ENCODE measurements at places on chromosomes 1 and 21.

- peak; percentile 33 for DNase-seq
These were observed 22.9 kb downstream of the TSHB start for GRCh38 chr1:115052454-115053083.

GRCh38 chr1:231159963-231160761, 1.7 kb upstream of the TRIM67 start:
- no peak for DNase-seq

- no peak for DNase-seq
These were observed 375.8 kb upstream of the VAMP3 start for GRCh38 chr1:7395251-7395650.

DNA sequence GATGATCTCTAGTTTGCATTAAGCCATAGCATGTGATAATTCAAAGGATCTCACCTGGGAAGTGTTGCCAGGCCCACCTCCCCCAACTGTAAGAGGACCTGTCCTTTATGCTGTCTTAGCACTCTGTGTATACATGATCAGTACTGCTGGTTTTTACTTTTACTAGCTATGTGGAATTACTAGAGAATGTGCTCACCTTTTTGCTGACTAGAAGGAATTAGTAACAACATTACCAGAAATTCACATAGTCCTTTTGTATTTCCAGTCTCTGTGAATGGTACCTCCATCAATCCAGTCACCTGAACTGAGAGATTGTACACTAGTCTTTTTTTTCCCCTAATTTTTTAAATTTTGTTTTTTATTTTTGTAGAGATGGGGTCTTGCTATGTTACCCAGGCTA, 46.6 kb downstream of the EEIG2 start:
- DNase-seq, result no peak

Measured in stimulated activated CD4-positive, alpha-beta T cell treated with anti-CD3 and anti-CD28 coated beads, TNF-alpha, amount 100 ng/mL, for 48 hours (primary cell).